Type B pancreatic cell (in vitro differentiated cells): ENCODE measurements at places on chromosomes 6 and 20. TPM values are rescaled to one million over a fixed set of nuclear protein-coding genes. Genes with fewer than 3 reads are reported as not detected.

Gene LTB
- 0.34 and 1.0 TPM in 2 replicates for total RNA-seq

Gene C20orf96
- total RNA-seq = 12.6 and 27.0 TPM in 2 replicates

Gene RAD21L1
- not detected in 2 replicates for total RNA-seq

Gene EPM2A
- 6.0 and 7.5 TPM in 2 replicates for total RNA-seq

Gene TFAP2C
- total RNA-seq = 20.5 and 71.7 TPM in 2 replicates

Gene PLA2G7
- total RNA-seq = 0.71 and 1.2 TPM in 2 replicates

Gene PGC
- total RNA-seq = 3.5 and 56.6 TPM in 2 replicates

Gene VGLL2
- 0.31 and 3.0 TPM in 2 replicates for total RNA-seq

Gene VSTM2L
- 11.4 and 11.6 TPM in 2 replicates for total RNA-seq

Gene ASIP
- total RNA-seq = 1.1 TPM in 1 of 2 replicates, not detected in the other

Gene SASH1
- total RNA-seq = 61.3 and 99.9 TPM in 2 replicates

Gene PGBD1
- 3.6 and 7.9 TPM in 2 replicates for total RNA-seq

Gene NOX3
- not detected in 2 replicates for total RNA-seq

Gene GPR63
- 4.0 and 4.2 TPM in 2 replicates for total RNA-seq

Gene ARFGEF3
- 24.0 and 31.7 TPM in 2 replicates for total RNA-seq

Gene MLIP
- total RNA-seq = 0.43 TPM in 1 of 2 replicates, not detected in the other

Gene CALHM6
- total RNA-seq = 0.99 and 1.6 TPM in 2 replicates

Gene RBPJL
- not detected in 2 replicates for total RNA-seq

Gene CPNE5
- total RNA-seq = 0.14 and 0.72 TPM in 2 replicates

Gene CGA
- 0.43 and 30.3 TPM in 2 replicates for total RNA-seq

Gene NCOA5
- total RNA-seq = 43.5 and 48.6 TPM in 2 replicates

Gene SH3BGRL2
- 40.0 and 75.3 TPM in 2 replicates for total RNA-seq

Gene GJA10
- total RNA-seq = not detected in 2 replicates

Gene SOX4
- total RNA-seq = 138 and 152 TPM in 2 replicates

Gene CENPB
- 63.2 and 68.7 TPM in 2 replicates for total RNA-seq

Gene ITPA
- 51.7 and 59.7 TPM in 2 replicates for total RNA-seq

Gene HLA-DQB1
- 5.1 and 12.8 TPM in 2 replicates for total RNA-seq

Gene LIN28B
- total RNA-seq = 7.6 and 22.3 TPM in 2 replicates

Gene FAM210B
- total RNA-seq = 58.3 and 58.4 TPM in 2 replicates

Gene GFOD1
- total RNA-seq = 4.1 and 4.8 TPM in 2 replicates

Gene TBXT
- total RNA-seq = 0.85 and 2.0 TPM in 2 replicates

Gene DNMT3B
- 18.2 and 19.7 TPM in 2 replicates for total RNA-seq

Gene TRIM15
- 0.92 and 1.4 TPM in 2 replicates for total RNA-seq

Gene LSM14B
- 45.6 and 66.3 TPM in 2 replicates for total RNA-seq

Gene EYS
- total RNA-seq = 1.5 and 3.0 TPM in 2 replicates

Gene TRDN
- 0.34 and 1.3 TPM in 2 replicates for total RNA-seq

Gene GTSF1L
- not detected in 2 replicates for total RNA-seq

Gene DIDO1
- 49.7 and 58.1 TPM in 2 replicates for total RNA-seq

Gene SNPH
- 2.7 and 3.6 TPM in 2 replicates for total RNA-seq

Gene HUS1B
- total RNA-seq = 0.41 and 0.93 TPM in 2 replicates

Gene C20orf144
- total RNA-seq = 0.29 and 0.82 TPM in 2 replicates

Gene BTN1A1
- 0.36 and 1.3 TPM in 2 replicates for total RNA-seq

Gene DDO
- total RNA-seq = not detected in 2 replicates

Gene MYB
- 4.7 and 4.9 TPM in 2 replicates for total RNA-seq

Gene FOXF2
- total RNA-seq = 2.1 and 8.1 TPM in 2 replicates

Gene NR2E1
- total RNA-seq = 0.26 TPM in 1 of 2 replicates, not detected in the other

Gene FAM229B
- 8.4 and 29.8 TPM in 2 replicates for total RNA-seq

Gene HLA-A
- 183 and 209 TPM in 2 replicates for total RNA-seq

Gene EYA4
- total RNA-seq = 2.3 and 29.7 TPM in 2 replicates

Gene RNF39
- 1.5 TPM in 2 replicates for total RNA-seq

Gene ECT2L
- total RNA-seq = 0.07 and 0.26 TPM in 2 replicates
